Nucleus accumbens (tissue), 56 donors: ENCODE measurements at places on chromosomes 7 and 10.

DNA sequence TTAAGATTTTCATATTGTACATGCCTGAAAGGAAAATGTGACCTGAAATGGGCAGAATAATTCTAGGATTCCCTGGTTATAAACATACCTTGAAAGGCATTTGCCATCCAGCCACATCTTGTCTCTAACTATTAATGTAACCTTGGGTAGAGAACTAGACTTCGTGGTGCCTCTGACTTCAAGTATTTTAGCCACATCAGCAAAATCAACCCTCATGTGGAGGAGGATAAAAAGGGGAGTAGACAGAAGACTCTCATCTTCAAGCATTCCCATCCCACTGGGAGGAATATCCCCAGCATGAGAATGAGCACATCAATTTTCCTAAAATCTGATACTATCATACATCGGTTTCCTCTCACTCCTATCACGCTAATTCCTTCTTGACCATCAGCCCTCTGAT lies 164.7 kb upstream of the NOBOX start:
- DNase-seq: no peak

- no peak for DNase-seq
Observed at GRCh38 chr7:98120559-98120958, 13.9 kb downstream of the LMTK2 start.

- no peak for DNase-seq
Observed at GRCh38 chr10:63744060-63744941, 223.1 kb downstream of the REEP3 start.

DNA sequence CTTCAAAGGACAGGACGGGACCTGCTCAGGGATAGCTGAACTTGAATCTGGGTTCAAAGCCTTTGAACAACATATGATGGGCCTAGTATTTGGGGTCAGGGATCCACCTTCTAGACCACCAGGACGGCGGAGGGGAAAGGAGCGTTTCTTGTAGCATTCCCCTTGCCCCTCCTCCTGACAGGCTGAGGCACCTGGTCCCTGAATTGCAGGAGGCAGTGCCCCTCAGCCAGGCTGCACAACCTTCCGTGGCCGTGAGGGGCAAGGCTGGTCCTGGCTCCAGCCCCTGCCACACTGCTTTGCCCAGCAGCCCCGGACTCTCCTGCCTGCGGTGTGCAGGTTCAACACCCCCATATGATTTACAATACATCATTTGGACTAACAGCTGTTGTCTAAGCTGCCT lies 58.1 kb downstream of the INSIG1 start:
- no peak for DNase-seq

DNA sequence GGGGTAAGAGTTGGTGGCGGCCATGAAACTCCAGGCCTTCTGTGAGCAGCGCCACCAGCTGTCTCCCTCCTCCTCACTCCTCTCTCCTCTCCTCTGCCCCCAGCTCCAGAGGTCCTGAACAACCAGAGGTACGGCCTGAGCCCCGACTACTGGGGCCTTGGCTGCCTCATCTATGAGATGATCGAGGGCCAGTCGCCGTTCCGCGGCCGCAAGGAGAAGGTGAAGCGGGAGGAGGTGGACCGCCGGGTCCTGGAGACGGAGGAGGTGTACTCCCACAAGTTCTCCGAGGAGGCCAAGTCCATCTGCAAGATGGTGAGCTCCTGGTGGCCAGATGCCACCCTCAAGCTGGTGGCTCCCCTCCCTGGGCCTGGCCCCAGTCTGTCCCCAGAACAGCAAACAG lies 99.1 kb downstream of the RGS10 start:
- DNase-seq: no peak

DNA sequence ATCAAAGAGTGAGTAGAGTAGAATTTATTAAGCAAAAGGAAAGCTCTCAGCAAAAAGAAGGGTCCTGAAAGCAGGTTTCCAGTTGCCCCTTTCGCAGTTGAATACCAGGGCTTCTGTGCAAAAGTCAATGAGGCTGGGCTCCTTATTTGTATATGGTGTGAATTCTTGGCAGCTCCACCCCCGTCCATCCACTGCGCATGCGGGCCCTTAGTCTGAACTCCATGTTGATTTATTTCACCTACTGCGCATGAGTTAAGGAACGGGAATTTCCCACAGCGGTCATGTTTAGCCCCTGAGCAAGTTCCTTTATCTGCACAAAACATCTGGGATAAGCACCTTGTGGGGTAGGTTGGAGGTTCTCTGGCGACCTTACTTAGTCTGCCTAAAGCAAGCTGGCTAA lies 325.6 kb downstream of the ZWINT start:
- DNase-seq: no peak

- no peak for DNase-seq
Observed at GRCh38 chr10:129942936-129943715, 20.9 kb downstream of the EBF3 start.

GRCh38 chr7:73941836-73942551 lies 81.0 kb downstream of the TMEM270 start:
- no peak for DNase-seq

GRCh38 chr10:13400196-13400965 lies 52.3 kb upstream of the SEPHS1 start:
- no peak for DNase-seq

GRCh38 chr7:55108401-55108800 lies 89.6 kb downstream of the EGFR start:
- no peak for DNase-seq

DNA sequence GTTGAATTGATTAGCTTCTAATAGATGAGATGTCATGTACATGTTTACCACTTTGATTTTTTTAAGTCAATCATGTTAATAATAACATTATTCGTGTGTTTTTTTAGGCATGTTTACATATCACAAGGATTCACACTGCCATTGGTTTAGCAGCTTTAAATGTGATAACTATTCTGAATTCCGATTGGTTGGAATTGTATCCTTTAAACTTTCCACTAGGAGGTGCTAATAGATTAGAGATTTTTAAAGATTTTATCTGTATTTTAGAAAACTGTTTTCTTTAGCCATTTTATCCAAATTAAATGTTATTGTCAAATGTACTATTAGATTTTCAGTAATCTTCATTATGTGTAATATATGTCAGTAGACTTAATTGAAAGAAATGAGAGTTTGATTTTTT lies 83.2 kb downstream of the HECTD2 start:
- no peak for DNase-seq

DNA sequence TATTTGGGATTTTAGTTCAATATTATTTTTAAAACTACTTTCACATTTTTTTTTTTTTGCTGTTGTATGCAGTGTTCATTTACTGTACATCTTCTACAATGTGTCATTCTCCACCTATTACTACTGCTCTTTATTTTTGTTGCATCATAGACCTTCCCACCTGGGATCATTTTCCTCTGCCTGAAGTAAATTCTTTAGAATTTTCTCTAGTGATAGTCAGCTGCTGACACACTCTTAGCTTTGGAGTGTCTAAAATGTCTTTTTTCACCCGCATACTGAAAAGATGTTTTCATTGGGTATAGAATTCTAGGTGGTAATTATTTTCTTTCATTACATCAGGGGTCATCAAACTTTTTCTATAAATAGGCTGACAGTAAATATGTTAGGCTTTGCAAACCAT lies 30.5 kb downstream of the CFAP43 start:
- DNase-seq: no peak

- DNase-seq: no peak
Observed at GRCh38 chr10:93334901-93335327, 147.2 kb downstream of the MYOF start.

GRCh38 chr10:3538291-3538655 lies 246.7 kb downstream of the KLF6 start:
- DNase-seq: no peak

DNA sequence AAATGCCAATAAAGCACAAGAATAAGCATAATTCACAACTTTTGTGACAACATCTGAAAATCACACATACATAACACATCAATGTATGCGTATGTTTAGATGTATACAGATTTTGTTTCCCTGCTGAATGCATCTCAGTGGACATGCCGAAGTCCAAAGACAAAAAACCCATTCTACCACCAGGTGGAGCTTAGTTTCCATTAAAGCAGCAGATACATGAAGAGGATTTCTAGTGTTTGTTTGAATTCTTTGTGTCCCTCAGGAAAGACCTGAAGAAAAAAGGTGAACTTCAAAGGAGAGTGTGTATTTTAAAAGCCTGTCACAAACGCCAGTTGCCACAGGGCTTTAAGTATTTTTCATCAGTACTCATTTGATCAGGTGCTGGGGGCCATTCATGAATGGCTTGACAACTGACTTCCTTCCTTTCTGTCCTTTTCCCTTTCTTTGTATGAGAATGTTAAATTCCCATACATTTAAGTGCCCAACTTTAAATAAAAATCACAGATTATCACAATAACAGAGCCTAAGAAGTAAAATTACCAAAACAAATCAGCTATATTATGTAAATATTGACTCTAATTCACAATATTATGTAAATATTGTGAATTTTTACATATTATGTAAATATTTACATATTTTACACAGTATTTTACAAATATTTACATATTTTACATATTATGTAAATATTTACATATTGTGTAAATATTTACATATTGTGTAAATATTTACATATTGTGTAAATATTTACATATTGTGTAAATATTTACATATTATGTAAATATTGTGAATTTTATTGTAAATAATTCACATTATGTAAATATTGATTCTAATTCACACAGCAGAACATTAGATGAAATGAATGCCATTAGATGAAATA lies 343.0 kb downstream of the CRPPA start:
- DNase-seq: no peak

DNA sequence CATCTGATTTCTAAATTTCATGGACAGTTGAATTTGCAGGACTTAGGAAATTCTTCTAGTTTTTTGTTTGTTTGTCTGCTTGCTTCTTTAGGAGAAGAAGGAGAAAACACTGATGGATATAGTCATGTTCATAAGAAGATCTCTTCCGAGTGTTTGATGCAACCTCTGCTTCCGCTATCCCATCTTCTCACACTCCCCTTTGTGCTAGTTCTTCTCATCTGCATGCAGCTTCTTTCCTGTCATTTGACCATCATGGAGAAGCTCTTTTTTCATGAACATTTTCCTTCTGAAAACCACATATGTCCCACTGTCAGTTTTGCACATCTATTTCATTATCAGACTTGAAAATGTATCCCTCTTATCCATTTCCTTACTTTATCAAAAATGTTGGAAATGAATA lies 346.9 kb upstream of the PRKCQ start:
- no peak for DNase-seq

DNA sequence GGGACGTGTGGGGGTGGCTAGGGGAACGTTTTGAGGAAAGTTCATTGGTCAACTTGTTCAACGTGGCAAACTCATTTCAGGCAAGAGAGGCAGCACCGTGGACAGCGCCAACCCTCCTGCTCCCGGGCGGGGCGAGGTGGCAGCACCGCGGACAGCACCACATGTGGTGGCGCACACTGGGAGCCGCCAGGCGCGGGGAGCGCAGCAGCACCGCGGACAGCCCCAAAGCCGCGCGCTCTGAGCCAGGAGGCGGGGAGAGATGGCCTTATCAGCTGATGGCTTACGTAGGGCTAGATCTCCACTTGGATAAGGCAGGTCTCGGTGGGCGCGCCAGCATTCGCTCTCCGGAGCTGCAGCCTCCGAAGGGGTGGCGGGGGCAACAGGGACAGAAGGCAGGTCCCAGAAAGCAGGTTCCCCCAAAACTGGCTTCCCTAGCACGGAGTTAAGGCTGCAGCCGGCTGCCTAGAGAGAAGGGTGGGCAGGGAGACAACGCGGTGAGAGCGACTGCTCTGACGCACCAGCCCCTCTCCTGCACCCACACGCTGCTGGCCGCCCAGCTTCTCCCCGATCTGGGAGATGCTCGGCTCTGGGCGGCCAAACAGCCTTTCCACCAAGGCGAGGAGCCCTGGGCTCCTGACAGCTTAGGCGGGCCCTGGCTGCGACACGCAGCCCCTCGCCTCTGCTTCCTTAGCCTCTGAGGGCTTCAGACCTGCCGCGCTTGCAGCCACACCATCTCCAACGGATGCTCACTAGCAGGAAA lies at the start of gene HTR5A:
HTR5A (plus strand) TSS at position 333 of the 760 bp plus-strand sequence. CDS start 576 bp downstream, outside the sequence.
- DNase-seq: peak; percentile 39

- no peak for DNase-seq
Observed at GRCh38 chr7:23298141-23298881, 828 bp upstream of the MALSU1 start.
